ENCODE measurements at places on chromosomes 6 and 20.
A peak's percentile ranks its signal among the peaks of the same experiment; 100 is the strongest.

DNA sequence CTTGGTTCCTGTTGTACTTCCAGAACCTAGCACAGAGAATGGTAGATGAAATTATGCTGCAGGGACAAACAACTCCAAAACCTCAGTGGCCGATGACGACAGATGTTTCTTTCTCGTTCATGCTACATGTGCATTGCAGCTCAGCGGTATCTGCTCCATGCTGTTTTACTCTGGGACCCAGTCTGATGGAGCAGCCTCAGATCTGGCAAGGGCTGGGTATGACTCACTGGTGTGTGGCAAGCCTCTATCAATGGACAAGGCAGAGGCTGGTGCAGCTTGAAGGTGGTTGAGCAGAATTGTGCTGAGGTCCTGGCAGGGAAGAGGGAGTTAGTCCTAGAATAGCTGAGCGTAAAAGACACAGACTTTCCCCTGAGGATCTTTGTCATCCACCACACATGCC, 10.3 kb upstream of the BLCAP start:
- DNase-seq: no peak

GRCh38 chr6:166488076-166488685, 98.3 kb downstream of the RAMACL start:
- no peak for DNase-seq

DNA sequence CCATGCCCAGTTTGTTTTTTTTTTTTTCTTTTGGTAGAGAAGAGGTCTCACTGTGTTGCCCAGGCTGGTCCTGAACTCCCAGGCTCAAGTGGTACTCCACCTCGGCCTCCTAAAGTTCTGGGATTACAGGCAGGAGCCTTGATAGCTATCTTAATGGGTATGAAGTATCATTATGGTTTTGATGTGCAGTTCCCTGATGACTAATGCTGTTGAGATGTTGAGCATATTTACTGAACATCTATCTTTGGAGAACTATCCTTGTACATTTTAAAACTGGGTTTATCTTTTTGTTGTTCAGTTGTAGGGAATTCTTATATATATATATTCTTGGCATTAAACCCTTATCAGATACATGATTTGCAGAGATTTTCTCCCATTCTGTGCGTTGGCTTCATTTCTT, 21.4 kb upstream of the MYL9 start:
- DNase-seq: no peak

- DNase-seq: no peak
These were observed 36.3 kb upstream of the SIRPA start for GRCh38 chr20:1858871-1859270.

GRCh38 chr6:46793138-46793537, at the start of gene MEP1A:
MEP1A (plus strand) TSS chr6:46793389; CDS start chr6:46793399, 10 bp downstream.
- DNase-seq: no peak

GRCh38 chr20:324177-325044, 941 bp upstream of the SOX12 start:
- peak; percentile 54 for DNase-seq

- DNase-seq: no peak
These were observed 170.9 kb downstream of the ARHGAP18 start for GRCh38 chr6:129539032-129539431.

- no peak for DNase-seq
These were observed 76.7 kb downstream of the UBE3D start for GRCh38 chr6:82988930-82989351.

GRCh38 chr20:25859649-25860530, 163.2 kb upstream of the ZNF337 start:
- DNase-seq: peak; percentile 82

- DNase-seq: no peak
These were observed 28.0 kb downstream of the PLAGL2 start for GRCh38 chr20:32179515-32179914.

DNA sequence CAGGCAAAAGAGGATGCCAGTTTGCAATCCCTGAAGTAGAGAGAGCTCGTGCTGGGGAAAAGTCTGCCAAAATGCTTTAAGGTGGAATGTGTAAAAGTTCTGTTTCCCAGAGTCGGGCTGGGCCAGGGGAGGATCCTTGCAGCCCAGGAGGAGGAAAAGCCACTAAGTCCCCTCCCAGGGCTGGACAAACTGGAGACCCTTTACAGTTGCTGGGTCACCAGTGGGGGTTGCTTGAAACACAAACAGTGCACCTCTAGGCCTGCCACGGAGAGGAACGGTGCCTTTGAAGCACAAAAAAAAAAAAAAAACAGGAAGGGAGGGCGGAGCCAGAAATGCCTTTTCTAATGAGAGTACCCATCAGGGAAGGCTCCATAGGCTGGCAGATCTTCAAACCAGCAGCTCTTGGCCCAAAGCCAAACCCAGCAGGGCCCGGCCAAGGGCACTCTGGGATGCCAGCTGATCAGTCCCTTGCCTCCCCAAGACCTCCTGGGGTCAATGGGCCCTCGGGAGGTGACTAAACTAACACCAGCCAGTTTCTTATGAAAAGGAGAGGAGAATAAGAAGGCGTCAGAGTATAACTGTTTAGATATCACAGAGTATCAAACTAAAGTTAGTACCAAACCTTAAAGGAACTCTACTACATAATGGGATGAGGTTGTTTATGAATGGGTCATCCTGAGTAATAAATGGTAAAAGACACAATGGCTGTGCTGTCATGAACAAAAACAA, 23.7 kb downstream of the HLA-A start:
- DNase-seq: peak; percentile 69

DNA sequence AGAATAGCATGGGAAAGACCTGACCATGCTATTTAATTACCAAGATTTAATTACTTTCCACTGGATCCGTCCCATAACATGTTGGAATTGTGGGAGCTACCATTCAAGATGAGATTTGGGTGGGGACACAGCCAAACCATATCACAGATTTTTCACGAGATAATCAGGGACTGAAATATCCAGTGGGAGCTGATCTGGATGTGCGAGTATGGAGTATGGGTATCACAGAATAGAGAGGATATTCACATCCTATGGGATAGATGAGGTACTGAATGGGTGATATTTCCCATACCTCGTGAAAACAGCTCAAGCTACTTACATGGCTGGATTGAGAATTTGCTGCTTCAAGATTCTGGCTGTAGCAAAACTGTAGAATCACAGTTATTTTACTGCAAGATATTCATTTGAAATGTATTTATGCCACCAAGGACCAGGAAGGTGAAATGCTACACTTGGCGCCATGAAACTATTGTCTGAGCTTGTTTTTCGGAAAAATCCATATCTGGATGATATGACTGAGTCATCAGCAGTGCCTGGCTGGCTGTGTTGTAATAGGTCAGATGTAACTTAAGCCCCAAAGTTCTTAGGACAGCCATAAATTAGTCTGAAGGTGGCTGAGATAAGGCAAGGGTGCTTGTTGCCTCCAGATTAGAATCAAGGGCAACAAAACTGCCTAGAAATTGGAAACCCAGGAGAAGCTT, 29.8 kb downstream of the KCNS1 start:
- no peak for DNase-seq

DNA sequence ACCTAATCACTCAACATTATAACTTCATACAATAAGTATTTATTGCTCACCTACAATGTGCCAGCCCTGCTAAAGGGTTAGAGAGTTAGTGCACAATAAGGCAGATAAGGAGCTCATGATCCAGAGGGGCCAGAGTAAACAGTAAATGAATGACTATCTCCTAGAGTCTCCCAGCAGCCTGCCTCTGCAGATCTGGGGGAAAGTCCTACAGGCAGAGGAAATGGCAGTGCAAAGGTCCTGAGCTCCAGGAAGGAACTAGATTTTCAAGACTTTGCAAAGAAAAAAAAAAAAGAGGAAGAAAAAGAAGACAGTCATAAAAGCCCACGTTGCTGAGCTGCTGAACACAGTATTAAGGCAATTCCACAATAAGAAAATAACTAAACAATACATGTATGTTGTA, 160.1 kb downstream of the SIM1 start:
- DNase-seq: no peak

DNA sequence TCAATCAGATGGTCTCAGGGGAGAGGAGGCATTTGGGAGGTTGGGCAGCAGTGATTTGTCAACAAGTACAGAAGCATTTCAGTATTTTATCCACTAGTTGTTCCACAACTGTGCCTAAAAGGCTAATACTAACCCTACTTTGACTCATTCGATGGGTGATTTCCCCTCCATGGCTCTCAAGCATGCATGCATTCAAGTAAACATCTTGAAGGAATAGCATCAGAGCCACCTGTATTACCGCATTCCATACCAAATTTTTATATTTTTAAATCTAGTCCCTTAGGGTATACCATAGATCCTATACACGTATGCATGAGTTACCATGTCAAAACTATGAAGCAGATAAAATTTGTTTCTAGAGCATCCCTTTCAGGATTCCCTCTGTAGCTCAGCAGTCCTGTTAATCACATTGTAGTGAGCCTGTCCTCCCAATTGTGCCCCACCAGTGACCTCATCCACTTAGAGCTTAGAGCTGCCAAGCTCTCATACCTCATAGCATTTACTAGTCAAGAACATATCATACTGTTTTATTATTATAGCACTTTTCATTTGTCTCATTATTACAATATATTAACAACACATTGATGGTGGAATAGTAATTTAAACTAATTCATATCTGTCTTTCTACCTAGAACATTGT, 213.8 kb downstream of the LAMA2 start:
- DNase-seq: no peak

DNA sequence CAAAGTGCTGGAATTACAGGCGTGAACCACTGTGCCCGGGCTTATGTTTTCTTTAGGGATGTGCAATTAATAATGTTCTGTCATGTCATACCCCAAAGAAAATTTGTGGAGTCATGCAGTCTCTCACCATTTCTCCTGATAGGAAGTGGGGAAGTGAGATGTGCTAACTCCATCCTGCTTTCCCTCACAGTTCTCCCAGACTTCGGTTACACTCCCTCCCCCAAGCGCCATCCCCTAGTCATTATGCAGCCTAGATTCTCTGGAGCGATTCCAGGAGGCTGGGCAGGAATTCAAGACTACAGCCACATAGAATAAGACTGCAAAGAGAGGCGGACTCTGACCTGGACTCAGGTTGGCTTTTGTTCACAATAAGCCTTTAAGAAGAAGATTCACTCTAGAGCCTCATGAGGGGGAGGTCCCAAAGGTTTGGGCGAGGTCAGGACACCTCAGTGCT, 271.4 kb downstream of the ALDH8A1 start:
- peak; percentile 22 for DNase-seq

DNA sequence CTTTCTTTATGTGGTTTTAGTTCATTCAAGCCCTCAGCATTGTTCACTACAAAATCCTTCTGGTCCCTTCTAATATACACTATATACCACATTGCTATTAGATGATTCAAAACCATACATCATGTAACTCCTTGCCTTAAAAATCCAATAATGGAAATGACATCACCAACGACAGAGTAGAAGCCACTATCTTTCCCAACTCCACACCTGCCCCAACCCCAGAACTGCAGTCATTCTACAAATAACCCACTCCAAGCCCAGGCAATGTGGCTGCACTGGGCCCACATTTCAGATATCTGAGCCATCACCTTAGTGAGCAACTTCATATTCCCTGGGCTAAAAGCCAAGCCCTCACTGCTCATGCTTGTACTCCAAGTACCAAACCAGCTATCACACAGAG, 22.6 kb upstream of the RUNX2 start:
- DNase-seq: no peak

- DNase-seq: no peak
These were observed 11.9 kb downstream of the NELFCD start for GRCh38 chr20:58992911-58993310.

DNA sequence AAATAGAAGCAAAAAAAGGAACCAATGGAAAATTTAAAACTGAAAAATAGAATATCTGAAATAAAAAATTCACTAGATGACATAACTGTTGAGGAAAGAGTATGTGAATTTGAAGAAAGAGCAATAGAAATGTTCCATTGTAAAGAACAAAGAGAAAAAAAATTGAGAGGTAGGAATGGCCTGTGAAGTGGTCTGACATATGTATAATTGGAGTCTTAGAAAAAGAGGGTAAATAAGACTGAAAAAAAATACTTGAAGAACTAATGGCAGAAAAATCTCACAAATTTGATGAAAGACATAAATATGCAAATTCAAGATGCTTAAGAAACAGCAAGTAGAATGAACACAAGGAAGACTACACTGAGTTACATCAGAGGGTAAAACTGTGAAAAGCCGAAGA, 93.4 kb downstream of the QKI start:
- no peak for DNase-seq

GRCh38 chr6:156777577-156778453, 637 bp downstream of the ARID1B start:
- DNase-seq: peak; percentile 52

- DNase-seq: no peak
These were observed 4.5 kb upstream of the TCEA2 start for GRCh38 chr20:64058536-64058935.

GRCh38 chr20:53385941-53386767, 207.5 kb downstream of the ZNF217 start:
- no peak for DNase-seq

DNA sequence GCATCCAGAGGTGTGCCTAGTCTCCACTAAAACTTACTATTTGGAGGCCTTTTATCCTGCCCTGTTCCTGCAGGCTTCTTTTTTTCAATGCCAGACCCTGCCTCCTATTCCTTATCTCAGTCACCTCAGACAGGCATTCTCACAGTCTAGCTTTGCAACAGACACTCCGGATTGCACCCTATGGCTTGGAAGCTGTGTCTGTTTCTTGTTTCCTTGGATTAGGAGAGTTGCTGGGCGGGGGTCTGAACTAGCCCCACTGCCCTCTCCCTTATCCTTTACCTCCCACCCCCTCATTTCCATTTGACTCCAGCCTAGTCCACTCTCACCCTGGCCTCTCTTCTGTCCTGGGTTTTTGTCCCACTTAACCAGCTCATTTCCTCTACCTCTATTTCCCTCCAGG, 228.1 kb upstream of the CITED2 start:
- DNase-seq: no peak

GRCh38 chr6:71420095-71420692, 131.6 kb downstream of the OGFRL1 start:
- DNase-seq: peak; percentile 74

GRCh38 chr6:39330476-39330875, 8.0 kb upstream of the KCNK16 start:
- no peak for DNase-seq

DNA sequence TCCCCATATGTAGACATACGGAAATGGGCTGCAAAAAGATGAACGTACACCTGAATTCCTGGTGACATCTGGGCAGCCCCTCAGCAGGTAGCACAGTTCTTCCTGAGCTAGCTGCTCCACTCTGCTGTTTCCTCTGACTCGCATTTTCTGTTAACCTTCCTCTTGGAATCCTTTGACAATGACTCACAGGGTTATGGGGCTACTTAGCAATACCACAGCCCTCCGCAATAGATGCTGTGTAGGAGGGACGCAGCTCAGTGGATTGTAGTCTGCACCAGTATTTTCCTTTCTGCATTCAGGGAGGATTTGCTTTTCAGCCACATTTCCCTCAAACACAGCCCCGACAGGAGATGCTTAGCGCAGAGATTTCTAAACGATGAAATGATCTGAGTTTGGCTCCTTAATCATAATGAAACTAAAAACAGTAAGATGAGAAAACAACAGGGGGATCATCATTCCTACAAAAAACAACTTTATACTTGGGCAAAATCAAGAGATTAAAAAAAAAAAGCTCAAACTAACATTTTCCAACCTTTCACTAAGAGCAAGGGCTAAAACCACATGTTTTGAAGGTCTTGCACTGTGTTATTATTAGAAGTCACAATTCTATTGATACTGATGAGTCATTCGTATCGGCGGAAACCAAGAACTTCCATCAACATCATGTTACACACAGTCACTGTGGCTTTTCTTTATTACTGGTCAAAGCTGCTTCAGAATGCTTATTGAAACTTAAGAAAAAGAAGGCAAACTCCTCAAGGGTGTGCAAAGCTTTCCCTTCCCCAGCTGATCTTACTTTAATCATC, 12.2 kb downstream of the BACH2 start:
- DNase-seq: no peak

Measured in C1 segment of cervical spinal cord (tissue), 14 donors.